ENCODE measurements at places on chromosomes 13 and 19.

- DNase-seq: no peak
These were observed 1090.4 kb downstream of the PCDH9 start for GRCh38 chr13:66139701-66140100.

GRCh38 chr19:2201473-2202148 is 34.5 kb downstream of the PLEKHJ1 start:
- DNase-seq: no peak

- DNase-seq: no peak
These were observed 28.1 kb downstream of the ZNF20 start for GRCh38 chr19:12111943-12112637.

- DNase-seq: no peak
These were observed 8.1 kb downstream of the NKPD1 start for GRCh38 chr19:45152504-45153338.

DNA sequence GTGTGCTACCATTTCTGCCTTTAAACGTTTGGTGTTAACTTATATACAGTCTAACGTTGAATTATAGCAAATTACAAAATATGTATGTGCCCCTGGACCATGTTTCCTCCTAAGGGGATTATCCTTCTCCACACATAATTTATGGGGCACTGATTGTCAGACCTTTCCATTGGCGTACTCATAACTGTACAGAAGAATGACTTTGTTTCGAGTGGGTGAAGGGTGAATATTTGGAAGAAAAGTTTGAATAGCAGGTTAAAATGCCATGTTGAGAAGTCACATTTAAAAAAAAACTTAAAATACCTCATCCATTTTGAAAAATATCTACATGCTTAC is 58.8 kb downstream of the SLC10A2 start:
- no peak for DNase-seq

DNA sequence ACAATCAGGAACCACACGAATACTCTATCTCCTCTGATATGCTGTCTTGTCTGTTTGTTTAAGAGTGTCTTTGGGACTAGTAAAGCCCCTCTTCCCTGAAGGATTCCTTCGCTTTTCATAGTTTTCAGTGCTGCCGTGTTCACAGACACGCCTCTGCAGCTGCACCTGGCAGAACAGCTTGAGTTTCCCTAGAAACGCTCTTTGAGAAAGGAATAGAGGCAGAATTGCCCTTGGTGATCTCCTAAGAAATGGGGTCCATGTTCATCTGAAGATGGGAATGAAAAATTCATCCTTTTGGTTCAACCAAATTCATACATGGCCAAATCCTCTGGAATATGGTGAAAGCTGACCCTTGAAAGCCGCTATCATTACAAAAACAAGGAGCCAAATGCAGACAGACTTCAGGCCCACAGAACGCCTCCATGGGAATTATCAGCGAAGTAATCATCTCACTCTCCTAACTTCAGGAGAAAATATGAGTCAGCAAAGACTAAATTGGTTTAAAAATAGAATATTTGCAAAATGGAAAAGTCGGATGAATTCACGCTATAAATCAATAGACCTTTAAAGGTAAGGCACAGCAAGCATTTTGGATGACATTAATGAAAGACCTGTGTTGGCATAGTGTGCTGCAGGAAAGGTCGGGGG is 5.5 kb downstream of the SACS start:
- DNase-seq: no peak

DNA sequence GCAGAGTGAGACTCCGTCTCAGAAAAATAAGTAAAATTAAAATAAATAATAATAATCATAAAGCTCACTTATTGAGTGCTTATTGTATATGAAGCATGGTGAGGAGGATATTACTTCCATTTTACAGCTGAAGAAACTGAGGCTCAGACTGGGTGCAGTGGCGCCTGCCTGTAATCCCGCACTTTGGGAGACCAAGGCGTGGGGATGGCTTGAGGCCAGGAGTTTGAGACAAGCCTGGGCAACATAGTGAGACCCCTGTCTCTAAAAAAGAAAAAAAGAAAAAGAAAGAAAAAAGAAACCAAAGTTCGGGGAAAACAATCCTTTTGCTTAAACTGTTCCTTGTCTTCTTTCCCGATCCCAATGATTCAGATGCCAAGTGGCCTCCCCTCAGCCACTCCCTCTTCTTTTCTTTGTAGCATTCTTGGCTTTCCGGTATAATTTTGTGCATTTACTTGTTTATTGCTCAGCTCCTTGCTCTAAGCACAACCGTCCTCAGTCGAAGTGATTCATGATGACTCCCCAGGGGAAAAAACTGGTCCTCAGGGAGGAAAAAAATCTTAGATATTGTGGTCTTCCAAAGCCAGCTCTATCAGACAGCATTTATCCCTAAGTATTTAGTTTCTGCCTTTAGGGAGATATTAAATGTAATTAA is 965 bp upstream of the EIF3G start:
- DNase-seq: no peak

DNA sequence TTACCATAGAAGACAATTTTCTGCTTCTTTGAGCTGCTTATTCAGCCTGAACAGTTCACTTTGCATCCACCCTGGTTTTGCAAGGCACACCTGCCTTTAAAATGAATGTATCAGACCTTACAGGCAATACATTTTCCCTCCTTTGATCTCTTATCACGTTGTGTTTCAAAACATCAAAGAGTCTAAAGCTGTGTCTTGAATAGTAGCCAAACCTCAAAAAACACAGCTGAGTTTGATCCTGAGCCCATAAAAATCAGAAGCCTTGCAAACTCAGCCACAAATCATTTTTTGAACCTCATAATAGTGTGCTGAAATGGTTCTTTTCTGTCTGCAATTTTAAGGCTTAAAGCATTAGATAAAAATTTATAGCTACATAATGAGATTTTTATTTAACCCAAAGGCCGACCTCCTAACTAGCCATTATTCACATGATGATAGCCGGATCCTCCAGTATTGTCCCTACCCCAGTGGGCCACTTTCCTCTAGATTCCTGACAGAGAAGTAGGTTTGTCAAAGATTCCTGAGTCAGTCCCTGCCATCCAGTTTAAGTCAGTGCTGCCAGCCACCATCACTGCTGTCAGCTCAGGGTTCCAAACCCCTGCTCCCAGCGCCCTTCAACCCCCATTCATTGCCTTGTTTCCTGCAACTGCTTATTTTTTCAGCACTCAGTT is 71.8 kb downstream of the CAB39L start:
- no peak for DNase-seq

DNA sequence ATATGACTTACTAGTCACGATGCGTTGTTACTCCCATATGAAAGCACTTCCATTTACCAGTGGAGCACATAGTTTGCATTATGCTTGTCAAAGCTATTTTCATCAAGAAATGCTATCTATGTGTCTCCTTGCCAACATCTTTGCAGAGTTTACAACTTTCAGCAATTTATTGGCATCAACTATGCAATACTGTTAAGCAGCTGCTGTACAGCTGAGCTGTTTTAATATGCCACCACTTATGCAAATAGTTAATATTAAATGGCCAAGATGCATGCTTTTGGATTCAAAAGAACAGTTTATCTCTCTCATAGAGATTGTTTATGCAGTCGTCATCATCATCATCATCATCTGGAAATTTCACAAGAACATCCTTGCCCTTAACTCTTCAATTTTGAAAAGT is 67.9 kb upstream of the KLF5 start:
- no peak for DNase-seq

DNA sequence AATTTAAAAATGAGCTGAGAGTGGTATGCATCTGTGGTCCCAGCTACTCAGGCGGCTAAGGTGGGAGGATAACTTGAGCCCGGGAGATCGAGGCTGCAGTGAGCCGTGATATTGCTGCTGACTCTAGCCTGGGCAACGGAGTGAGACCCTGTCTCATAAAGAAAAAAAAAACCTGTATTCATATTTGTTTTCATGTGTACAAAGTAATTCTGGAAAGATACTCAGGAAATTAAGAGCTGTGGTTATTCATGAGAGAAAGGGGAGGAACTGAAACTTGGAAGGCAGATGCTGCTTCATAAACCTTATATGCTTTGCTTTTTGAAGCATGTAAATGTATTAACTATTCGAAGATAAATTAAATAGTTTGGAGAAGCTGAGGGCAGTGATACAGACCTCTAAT is 8.8 kb upstream of the RLN3 start:
- no peak for DNase-seq

DNA sequence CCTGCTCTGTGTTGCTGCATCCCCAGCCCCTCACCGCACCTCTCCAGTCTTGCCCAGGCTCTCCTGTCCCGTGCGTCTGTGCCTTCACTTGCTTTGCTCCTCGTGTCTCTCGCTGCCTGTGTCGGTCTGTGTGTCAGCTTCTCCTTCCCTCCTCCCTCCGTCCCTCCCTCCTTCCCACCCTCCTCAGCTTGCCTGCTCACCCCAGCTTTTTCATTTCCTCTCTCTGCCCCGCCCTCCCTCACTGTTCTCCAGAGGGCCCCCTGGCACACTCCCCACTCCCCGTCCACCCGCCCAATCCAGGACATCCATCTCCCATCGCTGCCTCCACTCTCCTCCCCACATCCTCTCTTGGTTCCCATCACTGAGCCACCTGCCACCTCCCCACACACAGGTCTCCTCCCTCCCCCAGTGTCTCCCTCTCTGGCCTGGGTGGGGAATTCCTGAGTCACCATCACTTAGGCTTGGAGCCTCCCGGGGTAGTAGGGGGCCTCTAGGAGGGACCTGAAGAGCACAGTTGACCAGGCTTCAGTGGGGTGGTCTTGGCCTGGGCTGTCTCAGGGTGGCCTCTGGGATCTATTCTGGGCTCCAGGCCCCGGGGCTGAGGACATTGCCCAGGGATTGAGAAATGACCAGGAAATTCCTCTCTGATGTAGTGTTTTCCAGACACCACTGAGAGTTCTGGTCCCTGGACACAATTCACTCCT is at the start of gene PTGIR:
TSS of gene PTGIR (minus strand) at position 132 of the 704 bp plus-strand sequence. CDS start 864 bp downstream, outside the sequence.
- no peak for DNase-seq

- no peak for DNase-seq
These were observed 62.6 kb downstream of the LATS2 start for GRCh38 chr13:20998649-20999415.

DNA sequence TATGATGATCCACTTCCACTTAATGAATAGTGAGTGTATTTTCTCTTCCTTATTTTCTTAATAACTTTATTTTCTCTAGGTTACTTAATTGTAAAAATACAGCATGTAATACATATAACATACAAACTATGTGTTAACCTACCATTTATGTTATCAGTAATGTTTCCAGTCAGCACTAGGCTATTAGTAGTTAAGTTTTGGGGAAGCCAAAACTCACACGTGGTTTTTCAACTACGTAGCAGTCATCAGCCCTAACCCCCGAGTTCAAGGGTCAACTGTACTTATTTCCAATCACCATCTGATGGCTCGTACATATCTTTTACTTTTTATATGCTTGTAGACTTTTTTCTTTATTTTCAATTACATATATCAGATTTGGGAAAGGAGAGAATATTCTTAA is 95.7 kb downstream of the TNFSF13B start:
- no peak for DNase-seq

- no peak for DNase-seq
These were observed 45.7 kb downstream of the COL4A2 start for GRCh38 chr13:110352735-110353134.

DNA sequence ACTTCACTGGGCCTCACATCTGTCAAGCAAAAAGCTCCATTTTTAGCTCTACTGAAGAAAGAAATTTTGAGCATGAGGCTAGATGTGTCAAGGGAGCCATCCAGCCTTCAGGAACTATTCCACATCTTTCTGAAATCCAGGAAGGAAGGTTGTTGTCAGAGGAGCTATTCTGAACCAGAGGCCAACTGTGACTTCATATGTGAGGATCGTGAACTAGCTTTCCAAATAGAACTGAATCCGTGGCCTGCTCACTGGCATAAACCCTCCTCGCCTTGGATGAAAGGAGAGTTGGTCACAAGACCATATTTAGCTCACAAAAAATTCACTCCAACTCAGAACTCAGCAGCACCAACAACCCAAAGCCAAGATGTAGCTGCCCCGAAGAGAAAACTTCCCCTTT is 195.8 kb downstream of the FOXO1 start:
- no peak for DNase-seq

- DNase-seq: no peak
These were observed 47.5 kb upstream of the NDUFS7 start for GRCh38 chr19:1336079-1336684.

DNA sequence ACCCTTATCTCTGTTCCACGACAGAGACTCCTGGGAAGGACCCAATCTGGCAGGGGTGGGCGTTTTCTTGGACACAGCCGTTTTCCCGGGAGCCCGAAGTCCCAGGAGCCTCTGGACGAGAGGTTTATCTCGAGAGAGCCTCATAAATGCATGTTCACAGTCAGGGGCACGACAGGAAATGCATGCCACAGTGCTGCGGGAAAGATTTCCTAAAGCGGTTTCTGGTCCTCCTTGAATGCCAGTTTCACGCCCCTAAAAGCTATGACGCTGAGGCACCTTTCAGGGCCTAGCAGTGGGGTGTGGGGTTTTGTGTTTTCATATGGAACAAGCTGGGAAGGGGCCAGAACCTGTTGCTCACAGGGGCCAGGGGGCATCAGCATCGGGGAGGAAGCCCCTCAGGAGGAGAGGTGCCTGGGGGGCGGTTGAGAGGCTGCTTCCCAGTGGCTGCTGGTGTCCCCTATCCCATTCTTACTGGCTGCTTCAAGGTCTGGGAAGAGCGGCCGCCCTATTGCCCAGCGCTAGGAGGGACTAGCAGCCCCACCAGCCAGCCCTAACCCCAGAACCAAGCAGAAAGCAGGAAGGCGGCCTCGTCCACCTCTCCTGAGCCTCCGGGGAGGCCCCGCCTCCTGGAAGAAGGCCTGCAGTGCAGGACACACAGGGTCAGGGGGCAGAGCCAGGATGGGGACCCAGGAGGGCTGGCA is 157.0 kb downstream of the KDM4B start:
- no peak for DNase-seq

DNA sequence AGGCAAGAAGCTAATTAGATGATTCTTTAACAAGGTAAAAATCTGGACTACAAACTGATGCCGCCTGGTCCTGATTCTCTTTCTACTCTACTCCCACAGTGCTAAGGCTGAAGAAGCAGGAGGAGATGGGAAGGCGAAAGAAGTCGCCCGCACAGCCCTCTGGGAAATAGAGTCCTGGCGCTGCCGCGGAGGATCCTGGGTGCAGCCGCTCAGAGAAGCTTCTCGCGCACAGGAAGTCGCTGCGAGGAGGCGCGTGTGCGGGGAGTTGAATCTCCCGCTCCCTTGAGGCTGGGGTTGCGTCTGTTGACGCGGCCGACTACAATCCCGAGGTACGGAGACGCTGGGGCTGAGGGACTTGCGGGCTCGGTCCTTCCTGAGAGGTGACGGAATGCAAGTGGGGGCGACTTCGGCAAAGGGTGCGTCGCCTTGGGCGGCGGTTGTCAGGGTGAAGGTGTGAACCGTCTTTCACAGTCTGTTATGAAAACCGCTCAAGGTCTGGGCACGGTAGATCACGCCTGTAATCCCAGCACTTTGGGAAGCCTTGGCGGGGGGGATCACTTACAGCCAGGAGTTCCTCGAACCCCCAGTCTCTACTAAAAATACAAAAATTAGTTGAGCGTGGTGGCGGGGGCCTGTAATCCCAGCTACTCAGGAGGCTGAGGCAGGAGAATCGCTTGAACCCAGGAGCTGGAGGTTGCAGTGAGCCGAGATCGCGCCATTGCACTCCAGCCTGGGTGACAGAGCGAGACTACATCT is at the start of gene ZNF473:
TSS of gene ZNF473 (plus strand) at position 212 of the 756 bp plus-strand sequence. CDS start 5,078 bp downstream, outside the sequence.
- peak; percentile 74 for DNase-seq

DNA sequence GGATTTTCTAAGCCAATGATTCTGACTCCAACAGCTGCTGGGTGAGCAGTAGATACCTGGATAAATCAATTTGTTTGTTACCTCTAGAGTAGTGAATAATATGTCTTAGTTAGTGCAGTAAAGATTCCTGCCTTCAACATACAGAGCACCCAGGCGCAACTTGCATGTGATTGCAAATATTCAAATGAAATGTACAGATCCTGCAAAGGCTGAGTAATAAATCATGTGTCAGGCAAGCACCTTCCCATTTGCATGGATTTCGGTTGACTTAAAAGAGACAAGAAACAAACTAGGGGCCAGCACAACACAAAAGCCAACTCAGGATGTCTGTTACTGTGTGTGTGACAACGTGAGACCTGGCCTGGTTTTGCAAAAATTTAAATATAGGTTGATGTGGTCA is 79.7 kb downstream of the TNFSF11 start:
- no peak for DNase-seq

Data from D721Med (cell line).